ENCODE measurements at places on chromosomes 2 and 18. TPM values are rescaled to one million over a fixed set of nuclear protein-coding genes. Genes with fewer than 3 reads are reported as not detected.

RFTN2 gene
- 0.40 TPM for total RNA-seq

GRCh38 chr2:237704501-237705434, 77.4 kb downstream of the LRRFIP1 start:
- DNase-seq, result peak; percentile 73

DNA sequence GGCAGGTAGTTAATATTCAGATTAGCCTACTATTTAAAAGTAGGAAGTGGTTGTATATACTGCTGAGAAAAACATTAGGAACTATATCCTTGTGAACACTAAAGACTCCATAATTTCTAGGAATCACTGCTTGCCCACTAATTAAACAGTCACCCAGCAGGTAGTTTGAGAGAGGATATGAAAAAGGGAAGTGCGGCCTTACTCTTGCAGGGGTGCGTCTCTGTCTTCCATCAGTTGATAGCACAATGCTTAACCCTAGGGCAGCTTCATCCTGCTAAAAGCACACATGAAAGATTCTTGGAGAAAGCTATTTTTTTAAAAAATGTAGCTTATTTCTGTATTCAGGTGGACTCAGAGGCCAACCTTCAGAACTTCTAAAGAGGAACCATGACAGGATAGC, 53.1 kb upstream of the ATP5MC3 start:
- DNase-seq, result no peak

GRCh38 chr18:13611142-13611600, 115.2 kb downstream of the FAM210A start:
- DNase-seq, result peak; percentile 6

GRCh38 chr2:224591220-224591619, 6.1 kb upstream of the CUL3 start:
- DNase-seq, result no peak

STARD6 gene
- total RNA-seq, result not detected

GRCh38 chr2:100988630-100989417, 13.3 kb upstream of the RPL31 start:
- DNase-seq, result peak; percentile 75

- no peak for DNase-seq
Observed at GRCh38 chr18:36692921-36693332, 135.9 kb downstream of the TPGS2 start.

DNA sequence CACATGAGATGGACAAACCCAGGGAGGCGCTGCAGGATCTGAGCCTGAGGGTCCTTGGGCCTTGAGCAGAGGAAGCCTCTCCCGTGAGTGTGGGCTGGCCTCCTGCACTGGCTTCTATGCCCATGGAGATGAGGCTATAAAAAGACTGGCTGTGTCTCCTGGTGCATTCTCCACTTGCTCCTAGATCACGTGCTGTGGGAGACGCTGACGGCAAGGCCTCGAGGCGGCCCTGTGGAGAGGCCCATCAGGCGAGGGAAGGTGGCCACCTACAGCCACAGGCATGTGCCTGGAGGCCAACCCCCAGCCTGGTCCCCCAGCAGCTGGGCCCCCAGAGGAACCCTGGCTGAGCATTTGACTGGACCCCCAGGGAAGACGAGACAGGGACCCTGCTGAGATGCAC, 198.9 kb downstream of the TWIST2 start:
- DNase-seq, result no peak

GRCh38 chr18:67359873-67360838, 156.4 kb downstream of the DSEL start:
- peak; percentile 99 for DNase-seq

- peak; percentile 85 for DNase-seq
Observed at GRCh38 chr2:226911932-226912331, 76.1 kb downstream of the RHBDD1 start.

DNA sequence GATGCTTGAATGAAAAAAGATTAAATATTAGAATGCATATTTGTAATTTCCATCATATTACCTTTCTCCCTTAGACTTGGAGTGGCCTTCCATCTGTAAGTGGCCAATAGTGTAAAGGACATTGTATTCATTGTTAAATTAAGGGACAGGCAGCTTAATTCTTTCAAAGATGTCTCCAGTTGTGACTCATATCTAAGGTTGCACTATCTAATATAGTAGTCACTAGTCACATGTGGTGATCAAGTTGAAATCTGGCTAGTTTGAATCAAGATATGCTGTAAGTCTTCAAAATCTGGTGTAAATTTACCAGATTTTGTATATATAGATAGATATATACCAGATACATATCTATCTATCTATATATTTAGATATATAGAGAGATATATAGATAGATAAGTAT, 52.4 kb upstream of the AGPS start:
- DNase-seq, result peak; percentile 35

GRCh38 chr2:23918837-23919489, 8.0 kb downstream of the ATAD2B start:
- DNase-seq, result no peak

DNA sequence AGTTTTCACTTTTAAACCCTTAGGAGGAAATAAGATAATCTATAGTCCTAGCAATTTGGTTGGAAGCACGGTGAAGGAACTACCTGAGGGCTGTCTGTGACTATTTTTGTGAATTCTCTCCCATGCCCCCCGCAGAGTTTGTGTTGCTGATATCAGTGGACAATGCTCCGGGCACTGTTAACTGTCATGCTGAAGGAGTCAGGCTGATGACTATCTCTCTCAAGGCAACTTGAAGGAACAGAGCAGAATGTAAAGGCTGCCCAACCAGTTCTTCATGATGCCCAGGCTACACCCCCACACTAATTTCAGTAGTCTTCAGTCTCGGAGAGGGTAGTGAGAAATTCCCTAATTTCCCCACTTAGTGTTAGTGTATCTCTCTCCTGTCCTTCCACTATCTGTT, 21.6 kb upstream of the RAB6C start:
- no peak for DNase-seq

GRCh38 chr18:48119204-48119603, 188.7 kb upstream of the SMAD2 start:
- DNase-seq, result no peak

GRCh38 chr2:524442-524841, 152.8 kb downstream of the TMEM18 start:
- no peak for DNase-seq

PLEKHB2 gene
- total RNA-seq, result 134 TPM

SPC25 gene
- 34.6 TPM for total RNA-seq

DNA sequence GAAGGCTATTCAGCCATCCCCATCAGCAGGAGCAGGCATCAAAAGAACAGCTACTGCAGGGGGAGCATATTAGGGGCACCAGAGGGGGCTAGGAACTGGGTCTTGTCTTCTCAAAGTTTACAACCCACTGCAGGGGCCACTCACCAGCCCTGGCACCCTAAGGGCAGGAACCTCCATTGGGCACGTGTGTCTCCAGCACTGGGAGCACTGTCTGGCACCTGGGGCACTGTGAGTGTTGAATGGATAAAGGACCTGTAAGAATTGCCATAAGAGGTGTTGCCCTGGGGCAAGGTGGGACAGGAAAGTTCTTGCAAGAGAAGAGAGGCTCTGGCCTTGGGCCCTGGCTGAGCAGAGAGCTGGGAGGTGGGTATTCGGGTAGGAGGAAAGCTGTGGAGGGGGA, 1.4 kb upstream of the STEAP3 start:
- no peak for DNase-seq
